Fibroblast of skin of scalp (primary cell): ENCODE measurements at places on chromosomes 4 and X.

- no peak for DNase-seq
Observed at GRCh38 chrX:27797575-27797974, 10.2 kb upstream of the MAGEB10 start.

GRCh38 chr4:146059151-146059550, 116.4 kb upstream of the LSM6 start:
- DNase-seq = no peak

- DNase-seq = no peak
Observed at GRCh38 chrX:152725409-152725808, 8.1 kb downstream of the CSAG1 start.

GRCh38 chr4:16032396-16032770, 51.4 kb downstream of the PROM1 start:
- no peak for DNase-seq

DNA sequence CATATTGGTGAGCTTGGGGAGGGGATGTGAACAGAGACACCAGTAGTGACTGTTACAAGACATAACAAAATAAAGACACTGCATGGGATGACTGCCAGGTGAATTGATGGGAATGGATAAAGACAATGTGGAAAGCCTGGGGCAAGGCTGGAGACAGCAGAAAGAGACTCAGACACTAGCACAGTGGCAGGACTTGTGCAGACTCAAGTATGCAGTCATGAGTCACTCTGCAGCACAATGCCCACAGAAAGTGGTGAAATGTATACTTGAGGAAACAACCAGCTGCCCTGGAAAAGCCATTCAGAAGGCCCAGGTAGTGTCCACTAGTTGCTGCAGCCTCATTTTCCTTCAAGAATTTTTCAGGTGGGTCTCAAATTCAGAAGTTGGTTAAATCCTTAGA, 452.3 kb downstream of the MID1IP1 start:
- peak; percentile 29 for DNase-seq

GRCh38 chrX:118252967-118253366, 92.9 kb upstream of the WDR44 start:
- DNase-seq = no peak

DNA sequence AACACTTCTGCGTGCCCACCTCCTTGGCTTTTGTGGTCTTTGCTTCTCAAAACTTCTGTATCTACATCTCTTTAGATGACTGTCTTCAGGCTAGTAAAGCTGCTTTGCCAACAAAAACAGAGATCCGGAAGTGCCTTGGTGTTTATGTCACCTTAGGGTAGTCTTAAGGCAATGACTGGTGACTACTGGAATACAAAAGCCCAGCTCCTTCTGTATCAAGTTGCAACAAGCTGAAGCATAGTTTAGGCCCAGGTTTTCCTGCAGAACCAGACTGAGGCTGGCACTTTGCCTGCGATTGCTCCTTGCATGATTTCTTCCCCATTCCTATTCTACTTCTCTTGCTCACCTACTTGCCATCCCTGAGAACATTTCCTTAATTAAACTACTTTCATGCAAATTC, 333.8 kb downstream of the DMD start:
- DNase-seq = no peak

DNA sequence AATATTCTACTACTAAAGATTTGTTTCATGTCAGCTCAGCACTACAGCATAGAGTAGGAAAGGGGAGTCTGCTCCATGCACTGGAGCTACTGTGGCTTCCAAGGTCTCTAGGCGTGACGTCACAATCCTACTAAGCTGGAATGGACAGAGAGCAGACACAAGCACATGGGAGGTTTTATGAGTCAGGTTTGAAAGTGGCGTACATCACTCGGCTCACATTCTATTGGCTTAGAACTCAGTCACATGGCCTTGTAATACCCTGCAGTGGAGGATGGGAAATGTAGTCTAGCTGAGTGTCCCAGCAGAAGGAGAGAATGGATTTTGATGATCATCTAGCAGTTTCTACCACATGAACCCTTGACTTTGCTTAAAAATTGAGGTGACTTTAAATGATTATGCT, 624.8 kb upstream of the ATOH1 start:
- DNase-seq = peak; percentile 1

- DNase-seq = peak; percentile 17
Observed at GRCh38 chrX:74925225-74926088, at the start of gene NEXMIF. Gene NEXMIF, minus strand, starts transcription at chrX:74925452.

GRCh38 chrX:129227366-129227765, 295.9 kb downstream of the SMARCA1 start:
- no peak for DNase-seq

- peak; percentile 52 for DNase-seq
Observed at GRCh38 chr4:22385611-22386011, 130.3 kb downstream of the ADGRA3 start.

GRCh38 chr4:102525504-102525903, 24.3 kb downstream of the NFKB1 start:
- DNase-seq = no peak

GRCh38 chrX:10101269-10101668, 55.5 kb upstream of the CLCN4 start:
- no peak for DNase-seq

DNA sequence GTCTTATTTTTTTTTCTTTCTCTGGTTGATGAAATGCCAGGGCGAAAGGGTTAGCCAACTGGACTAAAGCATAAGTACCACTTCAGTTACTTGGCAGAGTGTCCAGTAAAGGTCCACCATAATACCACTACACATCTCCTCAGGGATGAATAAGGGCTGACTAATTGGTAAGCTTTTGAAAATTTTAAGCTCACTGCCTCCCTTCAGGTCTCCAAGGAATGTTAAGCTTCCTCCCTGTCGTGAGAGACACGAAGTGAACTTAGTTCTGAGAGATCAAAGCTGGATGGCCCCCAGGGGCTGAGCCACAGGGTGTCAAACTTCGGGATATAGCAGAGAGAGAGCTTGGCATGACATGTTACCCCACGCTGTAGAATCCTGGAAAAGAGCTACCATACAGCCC, 111.4 kb downstream of the VSIG4 start:
- no peak for DNase-seq
